ENCODE measurements at places on chromosomes 11 and 22.

- DNase-seq: no peak
Observed at GRCh38 chr11:126331286-126331685, 24.2 kb upstream of the ST3GAL4 start.

- no peak for DNase-seq
Observed at GRCh38 chr11:131483453-131483852, 113.0 kb downstream of the NTM start.

- peak; percentile 36 for DNase-seq
Observed at GRCh38 chr22:21587803-21588611, 20.5 kb downstream of the UBE2L3 start.

DNA sequence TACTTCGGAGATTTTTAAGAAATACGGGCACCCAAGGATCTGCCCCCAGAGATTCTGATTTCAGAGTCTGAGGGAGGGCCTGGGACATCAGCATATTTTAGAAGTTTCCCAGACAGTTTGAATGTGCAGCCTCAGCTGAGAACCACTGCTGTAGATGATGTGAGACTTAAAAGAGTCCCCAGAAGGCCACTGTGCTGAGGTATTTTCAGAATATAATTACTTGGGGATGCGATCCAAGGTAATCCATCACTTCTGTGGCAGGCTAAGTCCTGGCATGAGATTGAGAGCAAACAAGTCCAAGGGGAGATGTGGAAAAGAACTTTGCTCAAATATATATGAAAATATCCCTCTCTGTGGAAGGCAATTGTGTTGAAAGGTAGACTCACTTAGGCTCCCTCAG, 48.3 kb upstream of the AMOTL1 start:
- no peak for DNase-seq

DNA sequence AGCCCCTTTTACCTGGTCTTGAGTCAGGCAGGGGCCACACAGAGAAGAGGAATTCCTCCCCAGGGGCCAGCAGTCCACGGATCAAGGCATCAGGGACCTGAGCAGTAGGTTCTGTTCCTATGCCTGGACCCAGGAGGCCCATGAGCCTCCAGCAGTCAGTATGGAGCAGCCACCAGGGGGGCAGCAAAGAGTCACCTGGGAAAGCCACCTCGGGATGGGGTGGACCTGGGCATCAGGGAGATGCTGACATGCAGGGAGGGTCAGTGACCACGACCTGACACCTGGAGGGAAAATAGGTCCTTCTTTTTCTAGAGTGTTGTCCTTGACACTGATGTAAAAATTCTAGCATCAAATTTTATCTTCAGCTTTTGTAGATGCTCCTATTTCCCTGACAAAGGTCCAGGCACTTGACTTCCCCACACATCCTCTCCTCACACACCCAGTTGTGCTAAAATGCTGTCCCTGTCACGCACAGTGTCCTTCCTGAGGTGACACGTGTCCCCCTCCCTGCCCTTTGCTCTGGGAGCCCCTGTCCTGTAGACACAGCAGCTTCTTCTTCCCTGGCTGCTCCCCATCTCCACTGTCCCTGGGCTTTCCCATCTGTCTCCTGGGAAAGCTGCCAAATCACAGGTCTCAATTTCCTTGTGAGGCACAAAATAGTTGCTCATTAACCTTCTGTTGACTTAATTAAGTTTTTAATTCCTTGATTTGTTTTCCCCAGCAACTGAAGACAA, 70.0 kb upstream of the IGLL5 start:
- DNase-seq: no peak

- DNase-seq: no peak
Observed at GRCh38 chr22:48579043-48579927, 1248.4 kb downstream of the BRD1 start.

- DNase-seq: no peak
Observed at GRCh38 chr11:43874078-43874477, 6.6 kb upstream of the ALKBH3 start.

DNA sequence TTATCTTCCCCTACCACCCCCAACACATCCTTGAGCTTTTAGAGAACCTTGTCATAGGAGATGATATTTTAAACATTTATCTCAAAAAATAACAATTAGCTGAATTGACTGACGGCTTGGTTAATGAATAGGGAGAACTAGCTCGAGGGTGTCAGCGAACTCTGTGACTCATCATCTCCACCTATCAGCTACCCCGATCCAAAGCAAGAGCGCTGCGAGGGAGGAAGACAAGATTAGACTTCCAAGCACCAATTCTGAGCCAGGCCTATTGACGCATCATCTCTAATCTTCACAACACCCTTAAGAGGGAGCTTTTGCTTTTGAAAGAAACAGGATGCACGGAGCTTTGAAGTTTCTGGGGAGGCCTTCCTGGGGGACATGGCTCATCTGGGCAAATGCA, 51.0 kb upstream of the GALNT18 start:
- DNase-seq: no peak

- peak; percentile 62 for DNase-seq
Observed at GRCh38 chr11:32894149-32894827, 1.7 kb downstream of the QSER1 start.

DNA sequence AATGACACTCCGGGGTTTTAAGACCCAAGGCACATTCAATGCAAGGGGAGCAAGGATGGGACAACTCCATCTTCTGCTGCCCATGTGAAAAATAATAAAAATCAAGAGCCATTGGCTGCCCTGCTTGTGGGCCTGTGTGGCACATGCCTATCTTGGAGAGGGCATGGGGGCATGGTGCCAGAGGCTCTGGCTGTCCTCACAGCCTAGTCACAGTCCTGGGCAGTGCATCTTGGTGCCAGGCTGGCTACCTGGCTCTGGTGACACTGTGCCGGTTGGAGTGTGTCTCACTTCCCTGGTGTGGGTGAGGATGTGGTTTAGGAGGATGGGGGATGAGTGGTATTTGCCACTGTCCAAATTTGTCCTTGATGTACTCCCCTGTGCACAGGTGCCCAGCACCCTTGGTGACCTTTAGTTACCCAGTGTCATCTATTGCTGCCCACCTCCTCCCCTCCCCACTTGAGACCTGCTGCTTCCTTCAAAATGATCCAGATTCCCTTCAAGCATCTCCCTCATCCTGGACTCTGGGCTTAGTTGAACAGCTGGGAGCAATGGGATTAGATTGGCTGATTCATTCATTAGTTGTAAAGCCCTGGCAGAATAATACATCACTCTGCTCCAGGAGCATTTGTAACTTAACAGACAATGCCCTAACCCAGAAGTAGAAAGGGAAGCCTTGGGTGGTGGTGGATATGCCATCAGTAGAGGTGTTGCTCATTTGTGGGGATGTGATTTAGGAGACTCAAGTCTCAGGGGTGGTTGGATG, 4.6 kb downstream of the TMEM86A start:
- DNase-seq: no peak

- peak; percentile 63 for DNase-seq
Observed at GRCh38 chr11:65043881-65044501, 3.0 kb downstream of the SAC3D1 start.

GRCh38 chr11:44219830-44220796, 89.8 kb downstream of the ALX4 start:
- no peak for DNase-seq

- no peak for DNase-seq
Observed at GRCh38 chr22:19960491-19961200, 19.0 kb upstream of the TXNRD2 start.

GRCh38 chr22:29121124-29121523, 48.3 kb downstream of the KREMEN1 start:
- no peak for DNase-seq
